NCI-H2029 (cell line): ENCODE measurements at places on chromosomes 2 and 18.

DNA sequence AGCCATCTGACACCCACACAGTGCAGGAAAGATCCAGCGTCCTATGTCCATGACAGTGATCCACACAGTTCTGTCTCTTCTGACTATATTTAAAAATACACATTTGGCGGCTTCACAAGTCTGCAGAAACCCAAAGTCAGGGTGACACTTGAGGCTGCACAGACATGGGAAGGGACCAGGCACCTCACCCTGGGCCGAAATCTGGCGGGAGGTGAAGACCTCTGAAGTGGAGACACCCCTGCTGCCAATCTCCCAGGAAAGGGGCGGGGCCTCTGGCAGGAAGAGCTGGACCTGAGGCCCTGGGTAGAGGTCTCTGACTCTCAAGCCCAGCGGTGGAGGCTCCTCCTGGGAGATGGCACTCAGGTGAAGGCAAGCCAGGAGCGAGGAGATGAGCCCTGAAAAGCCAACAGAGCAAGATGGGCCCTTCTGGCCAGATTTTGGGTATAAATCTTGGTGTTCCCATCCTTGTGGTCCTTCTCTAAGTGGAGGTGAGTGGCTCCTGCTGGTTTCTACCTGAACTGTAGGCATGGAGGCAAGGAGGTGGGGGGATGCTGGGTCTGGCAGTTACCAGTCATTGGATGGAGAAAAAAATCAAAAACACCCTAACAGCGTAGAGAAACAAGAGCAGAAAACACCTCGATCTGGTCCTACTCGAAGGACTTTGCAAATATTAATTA lies 248.4 kb downstream of the HDAC4 start:
- no peak for DNase-seq

GRCh38 chr18:55018602-55019001 lies 59.3 kb upstream of the CCDC68 start:
- no peak for DNase-seq

- no peak for DNase-seq
Measured at GRCh38 chr2:129604560-129604959, 374.9 kb upstream of the RAB6C start.

DNA sequence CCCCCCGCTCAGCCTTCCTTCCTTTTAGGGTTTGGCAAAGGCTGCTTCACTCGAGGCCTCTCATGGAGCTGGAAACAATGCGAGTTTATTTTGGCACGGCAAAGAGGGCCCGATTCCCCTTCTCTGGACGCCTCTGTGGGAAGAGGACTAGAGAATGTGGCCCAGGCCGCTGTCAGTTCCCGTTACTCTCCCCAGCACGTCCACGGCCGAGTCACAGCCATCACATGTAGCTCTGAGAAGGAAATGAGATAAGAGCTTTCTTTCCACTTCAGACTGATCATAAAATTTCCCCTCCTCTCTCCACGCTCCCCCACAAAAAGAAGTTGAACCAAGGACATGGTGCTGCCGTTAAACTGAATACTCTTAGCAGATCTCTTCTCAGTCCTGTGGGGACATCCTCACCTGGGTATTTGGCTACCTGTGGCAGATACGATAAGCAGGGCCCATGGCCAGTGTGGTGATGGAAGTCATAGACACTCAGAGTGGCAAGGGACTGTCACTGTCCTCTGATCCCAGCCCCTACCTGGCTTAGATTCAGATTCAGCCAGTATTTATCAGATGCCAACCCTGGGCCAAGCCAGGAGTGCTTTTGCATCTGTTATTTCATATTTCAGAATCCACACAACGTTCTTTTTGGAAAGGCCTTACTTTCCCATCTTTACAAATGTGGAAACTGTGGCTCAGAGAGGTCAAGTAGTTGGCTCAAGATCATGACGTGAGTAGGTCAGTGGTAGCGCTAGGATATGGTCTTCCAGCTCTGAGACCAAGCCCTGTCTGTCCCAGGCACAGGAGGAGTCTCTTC lies 101.2 kb downstream of the MCFD2 start:
- DNase-seq = no peak
